Activated CD4-positive, alpha-beta T cell treated with anti-CD3 and anti-CD28 coated beads, Interleukin-2, amount 10 ng/mL, durations not matched to agents 24 days and 14 days (primary cell): ENCODE measurements at places on chromosomes 16 and 17.

GRCh38 chr16:54446639-54447038 is 160.1 kb upstream of the IRX3 start:
- DNase-seq: no peak

DNA sequence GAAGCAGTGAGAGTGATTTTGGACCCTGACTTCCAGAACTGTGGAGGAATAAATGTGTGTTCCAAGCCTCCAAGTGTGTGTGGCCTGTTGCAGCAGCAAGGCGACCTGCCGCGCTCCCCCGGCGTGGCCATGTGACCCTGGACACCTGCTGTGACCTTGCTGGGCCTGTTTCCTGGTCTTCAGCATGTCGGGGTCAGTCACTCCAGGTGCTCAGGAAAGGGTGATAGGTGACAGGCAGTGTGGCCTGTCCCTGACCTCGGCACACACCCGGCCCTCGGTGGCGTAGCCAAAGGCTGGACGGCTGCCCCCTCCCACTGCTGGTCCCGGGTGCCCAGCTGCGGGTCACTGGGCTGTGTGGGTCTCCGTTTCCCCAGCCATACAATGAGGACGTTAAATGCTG is 31.8 kb upstream of the ZNF469 start:
- no peak for DNase-seq

DNA sequence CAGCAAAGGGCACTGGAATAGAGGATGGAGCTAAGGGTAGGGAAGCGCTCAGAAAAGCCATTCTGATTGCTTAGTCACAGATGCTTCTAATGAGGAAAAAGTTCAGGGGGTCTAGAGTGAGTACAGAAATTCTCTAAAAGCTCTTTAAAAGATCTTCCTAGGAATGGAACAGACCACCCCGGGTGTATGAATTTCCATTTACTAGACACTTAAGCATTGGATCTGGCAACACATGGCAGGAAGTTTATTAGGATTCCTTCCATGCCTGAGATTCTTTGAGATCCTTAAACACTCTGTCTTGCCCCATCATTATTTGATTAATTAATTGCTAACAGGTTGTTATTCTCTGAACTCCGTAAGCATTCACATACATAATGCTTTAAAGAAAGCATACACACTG is 8.5 kb downstream of the KRTAP9-7 start:
- peak; percentile 11 for DNase-seq

DNA sequence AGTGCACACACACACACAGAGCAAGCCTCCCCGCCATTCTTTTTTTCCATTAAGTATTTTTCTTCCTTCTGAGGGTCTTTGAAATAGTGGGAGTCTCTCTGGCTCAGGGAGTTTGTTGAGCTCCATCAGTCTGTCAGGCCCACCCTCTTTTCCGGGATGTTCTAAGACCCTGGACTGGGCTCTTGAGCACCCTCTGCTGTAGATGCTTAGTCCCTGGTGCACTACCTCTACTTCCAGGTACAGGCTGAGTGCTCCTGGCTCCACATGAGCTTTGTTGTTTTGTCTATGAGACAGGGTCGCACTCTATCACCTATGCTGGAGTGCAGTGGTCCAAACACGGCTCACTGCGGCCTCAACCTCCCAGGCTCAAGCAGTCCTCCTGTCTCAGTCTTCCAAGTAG is 20.7 kb downstream of the LIMD2 start:
- no peak for DNase-seq

GRCh38 chr17:62797959-62798358 is 10.2 kb downstream of the MARCHF10 start:
- DNase-seq: no peak

DNA sequence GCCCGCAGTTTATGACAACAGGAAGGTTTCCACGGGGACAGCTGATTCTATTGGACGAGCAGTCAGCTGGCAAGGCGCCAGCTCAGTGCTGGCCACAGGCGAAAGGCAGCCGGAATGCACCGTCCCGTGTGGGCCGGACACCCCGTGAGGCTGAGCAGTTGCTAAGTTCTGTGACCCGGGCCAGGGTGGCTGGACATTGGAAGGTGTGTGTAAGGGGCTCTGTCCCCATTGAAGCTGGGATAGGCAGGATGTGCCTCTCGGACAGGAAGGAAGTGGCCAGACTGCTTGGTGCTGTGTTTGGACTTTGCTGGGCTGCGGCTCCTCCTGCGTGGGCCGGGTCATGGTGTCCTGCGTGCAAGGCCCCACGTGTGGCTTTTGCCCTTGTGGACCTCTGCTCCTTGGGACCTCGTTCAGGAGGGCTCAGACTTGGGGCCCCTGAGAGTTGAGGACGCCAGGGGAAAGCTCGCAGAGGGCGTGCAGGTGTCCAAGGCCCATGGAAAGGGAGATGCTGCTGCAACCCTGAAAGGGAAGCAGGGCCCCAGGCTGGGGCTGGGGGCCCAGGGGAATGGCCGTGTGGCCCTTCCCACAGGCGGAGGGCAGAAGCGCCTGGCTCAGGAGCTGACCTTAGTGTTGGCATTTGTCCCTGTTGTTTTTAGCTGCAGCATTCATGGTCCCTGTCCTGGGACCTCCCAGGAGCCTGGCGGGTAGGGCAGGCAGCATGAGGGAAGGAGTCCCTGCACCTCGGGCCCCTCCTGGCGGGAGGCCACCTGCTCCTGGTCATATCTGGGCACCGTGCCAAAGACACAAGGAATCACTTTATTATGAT is 10.0 kb downstream of the BAIAP2 start:
- no peak for DNase-seq

GRCh38 chr17:7002288-7003047 is 6.6 kb downstream of the ALOX12 start:
- DNase-seq: no peak

- DNase-seq: no peak
Observed at GRCh38 chr17:6177941-6178694, 107.9 kb downstream of the WSCD1 start.

DNA sequence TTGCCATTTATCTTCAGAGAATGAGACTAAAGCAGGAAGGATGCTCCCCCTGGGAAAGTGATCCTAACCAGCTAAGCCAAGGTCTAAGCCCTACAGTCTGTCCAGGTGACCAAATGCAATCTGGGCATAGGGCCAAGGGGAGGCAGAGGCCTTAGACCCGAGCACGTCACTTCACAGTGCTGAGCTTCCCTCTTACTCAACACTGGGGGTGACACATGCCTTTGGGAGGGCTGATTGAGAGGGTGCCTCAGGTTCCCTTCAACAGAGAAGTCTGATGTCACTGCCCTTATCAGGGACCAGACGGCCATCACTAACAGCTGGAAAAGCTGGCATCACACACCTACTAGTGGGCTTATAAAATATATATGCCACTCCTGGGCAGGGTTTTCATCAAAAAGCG is 4.0 kb downstream of the CIAO2B start:
- no peak for DNase-seq

GRCh38 chr16:57244463-57244766 is 644 bp upstream of the ARL2BP start:
- no peak for DNase-seq

DNA sequence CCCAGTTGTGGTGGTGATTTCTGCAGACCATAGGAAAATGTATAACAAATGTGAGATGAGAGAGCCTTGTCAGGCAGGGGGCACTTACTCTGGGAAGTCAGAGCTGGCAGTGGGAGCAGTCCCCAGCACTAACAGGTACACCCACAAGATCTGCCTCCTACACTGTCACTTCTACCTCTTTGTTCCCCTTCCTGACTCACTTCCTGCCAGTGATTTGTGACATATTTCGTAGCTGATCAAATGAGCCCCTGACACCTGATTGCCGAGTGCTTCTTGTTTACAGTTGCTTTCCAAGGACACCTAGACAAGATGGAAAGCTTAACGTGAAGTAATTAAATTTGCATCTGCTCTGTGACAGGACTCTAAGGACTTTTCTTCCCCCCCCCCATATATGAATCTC is 40.5 kb downstream of the FTO start:
- peak; percentile 70 for DNase-seq

DNA sequence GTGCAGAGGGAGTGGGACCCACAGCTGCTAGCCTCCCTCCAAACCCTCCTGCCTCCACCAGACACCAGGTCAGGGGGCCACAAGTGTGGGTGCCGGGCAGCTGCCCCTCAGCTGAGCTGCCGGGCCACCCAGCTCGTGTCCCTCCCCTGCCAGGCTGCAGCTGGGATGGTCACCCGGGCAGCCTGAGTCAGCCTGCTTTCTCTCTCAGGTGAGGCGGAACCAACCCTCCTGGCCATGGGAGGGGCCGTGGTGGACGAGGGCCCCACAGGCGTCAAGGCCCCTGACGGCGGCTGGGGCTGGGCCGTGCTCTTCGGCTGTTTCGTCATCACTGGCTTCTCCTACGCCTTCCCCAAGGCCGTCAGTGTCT is 6.9 kb downstream of the SLC16A3 start:
- no peak for DNase-seq

- DNase-seq: no peak
Observed at GRCh38 chr16:14240219-14240843, 169.2 kb downstream of the MRTFB start.

- DNase-seq: no peak
Observed at GRCh38 chr17:49753959-49754391, 10.0 kb downstream of the FAM117A start.

- peak; percentile 54 for DNase-seq
Observed at GRCh38 chr17:2689411-2690164, 22.0 kb downstream of the CLUH start.

DNA sequence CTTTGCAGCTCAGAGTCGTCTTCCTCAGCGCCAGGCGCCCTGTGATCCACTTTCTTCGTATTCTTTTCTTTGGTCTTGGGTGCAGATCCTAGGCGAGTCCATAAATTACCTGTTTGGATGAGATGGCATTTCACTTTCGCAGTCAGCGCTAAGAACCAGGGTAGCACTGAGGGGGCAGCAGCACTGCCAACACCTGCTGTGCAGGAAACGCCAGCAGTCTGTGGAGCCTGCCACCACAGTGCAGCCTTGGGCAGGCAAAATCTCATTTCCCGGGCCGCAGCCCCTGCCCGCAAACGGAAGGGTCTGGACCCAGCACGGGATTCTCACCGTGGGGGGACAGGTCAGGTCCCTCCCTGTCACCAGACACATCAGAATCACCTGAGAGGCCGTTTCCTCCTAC is 12.2 kb upstream of the ITGAE start:
- no peak for DNase-seq

DNA sequence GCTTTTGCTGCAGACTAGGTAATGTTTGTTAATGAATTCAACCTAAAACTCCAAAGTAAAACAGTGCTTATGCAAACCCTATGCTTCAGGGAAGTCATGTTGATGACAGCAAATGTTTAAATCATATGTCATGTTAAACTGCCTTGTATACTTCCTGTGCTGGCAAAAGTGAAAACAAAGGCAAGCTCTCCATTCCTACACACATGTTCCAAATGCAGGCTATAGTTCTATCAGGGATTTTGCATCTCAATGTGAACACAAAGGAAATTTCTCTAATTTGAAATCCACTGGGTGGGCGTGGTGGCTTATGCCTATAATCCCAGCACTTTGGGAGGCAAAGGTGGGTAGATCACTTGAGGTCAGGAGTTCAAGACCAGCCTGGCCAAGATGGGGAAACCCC is 19.3 kb downstream of the UNK start:
- no peak for DNase-seq

- DNase-seq: peak; percentile 81
Observed at GRCh38 chr17:2192367-2193057, 111.1 kb downstream of the SMG6 start.

GRCh38 chr16:89637379-89637778 is 20.1 kb downstream of the CHMP1A start:
- DNase-seq: no peak

DNA sequence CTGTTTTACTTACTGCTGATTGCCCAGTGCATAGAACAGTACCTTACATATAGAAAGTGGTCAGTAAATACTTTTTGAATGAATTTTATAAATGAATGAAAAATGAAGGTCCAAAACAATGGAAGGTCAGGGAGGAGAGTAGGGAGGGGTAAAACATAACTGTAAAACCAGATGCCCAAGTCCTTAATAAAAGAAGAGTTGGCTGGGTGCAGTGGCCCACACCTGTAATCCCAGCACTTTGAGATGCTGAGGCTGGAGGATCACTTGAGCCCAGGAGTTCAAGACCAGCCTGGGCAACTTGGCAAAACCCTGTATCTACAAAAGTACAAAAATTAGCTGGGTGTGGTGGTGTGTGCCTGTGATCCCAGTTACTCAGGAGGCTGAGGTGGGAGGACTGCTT is 108.2 kb downstream of the BRIP1 start:
- no peak for DNase-seq

DNA sequence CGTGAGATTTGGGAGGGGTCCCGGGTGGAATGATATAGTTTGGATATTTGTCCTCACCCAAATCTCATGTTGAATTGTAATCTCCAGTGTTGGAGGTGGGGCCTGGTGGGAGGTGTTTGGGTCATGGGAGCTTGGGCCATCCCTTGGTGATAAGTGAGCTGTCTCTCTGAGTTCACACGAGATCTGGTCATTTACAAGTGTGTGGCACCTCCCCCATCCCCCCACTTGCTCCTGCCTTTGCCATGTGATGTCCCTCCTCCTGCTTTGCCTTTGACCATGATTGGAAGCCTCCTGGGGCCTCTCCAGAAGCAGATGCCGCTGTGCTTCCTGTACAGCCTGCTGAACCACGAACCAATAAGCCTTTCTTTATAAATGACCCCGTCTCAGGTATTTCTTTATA is 21.3 kb upstream of the BAIAP2 start:
- no peak for DNase-seq

GRCh38 chr17:58516644-58517377 is 2.4 kb upstream of the MTMR4 start:
- DNase-seq: peak; percentile 67

DNA sequence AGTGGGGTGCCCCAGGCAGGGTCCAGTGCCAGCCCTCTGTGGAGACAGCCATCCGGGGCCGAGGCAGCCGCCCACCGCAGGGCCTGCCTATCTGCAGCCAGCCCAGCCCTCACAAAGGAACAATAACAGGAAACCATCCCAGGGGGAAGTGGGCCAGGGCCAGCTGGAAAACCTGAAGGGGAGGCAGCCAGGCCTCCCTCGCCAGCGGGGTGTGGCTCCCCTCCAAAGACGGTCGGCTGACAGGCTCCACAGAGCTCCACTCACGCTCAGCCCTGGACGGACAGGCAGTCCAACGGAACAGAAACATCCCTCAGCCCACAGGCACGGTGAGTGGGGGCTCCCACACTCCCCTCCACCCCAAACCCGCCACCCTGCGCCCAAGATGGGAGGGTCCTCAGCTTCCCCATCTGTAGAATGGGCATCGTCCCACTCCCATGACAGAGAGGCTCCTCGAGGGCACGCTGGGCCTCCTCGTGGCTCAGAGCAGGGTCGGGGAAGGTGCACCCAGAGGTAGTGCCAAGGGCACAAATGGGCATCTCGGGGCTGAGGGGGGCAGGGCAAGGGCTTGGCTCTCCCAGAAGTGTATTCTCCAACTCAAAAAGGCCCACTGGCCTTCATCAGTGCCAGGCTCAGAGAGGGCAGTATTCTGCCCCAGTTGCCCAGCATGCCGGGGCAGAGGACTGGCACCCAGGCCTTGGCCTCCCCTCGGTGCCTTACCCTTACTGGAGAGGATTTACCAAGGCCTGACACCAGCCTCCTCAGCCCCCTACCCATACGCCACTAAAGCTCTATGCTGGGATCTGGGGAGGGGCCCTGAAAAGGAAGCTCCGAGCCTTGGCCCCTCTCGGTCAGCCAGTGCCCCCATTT is at the start of gene CDH5:
Gene CDH5, plus strand, starts transcription at position 259 of the 867 bp plus-strand sequence. CDS start 12,647 bp downstream, outside the sequence.
- DNase-seq: no peak

GRCh38 chr17:33679595-33679994 is 386.5 kb upstream of the ASIC2 start:
- no peak for DNase-seq
